CMK (cell line): ENCODE measurements at places on chromosomes 6 and 20.

DNA sequence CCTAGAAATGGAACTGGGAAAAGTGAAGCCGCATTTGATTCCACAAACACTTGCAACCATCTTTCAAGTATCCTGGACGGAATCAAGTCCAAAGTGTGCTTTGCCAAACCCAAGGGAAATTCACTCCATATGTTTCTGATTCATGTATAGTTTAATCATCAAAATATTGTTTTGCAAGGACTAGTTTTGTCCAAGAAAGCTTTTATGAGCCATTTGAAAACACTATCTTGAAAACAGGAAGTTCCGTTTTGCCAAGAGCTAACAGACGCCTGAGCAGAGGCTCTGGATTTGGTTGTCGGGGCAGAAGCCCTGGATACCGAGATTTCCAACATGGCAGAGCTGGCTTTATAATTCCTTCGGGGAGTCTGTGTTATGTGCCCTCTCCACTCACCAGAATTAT lies 251.1 kb downstream of the PHACTR1 start:
- no peak for DNase-seq

GRCh38 chr6:7730784-7731227 lies 4.9 kb downstream of the BMP6 start:
- no peak for DNase-seq

DNA sequence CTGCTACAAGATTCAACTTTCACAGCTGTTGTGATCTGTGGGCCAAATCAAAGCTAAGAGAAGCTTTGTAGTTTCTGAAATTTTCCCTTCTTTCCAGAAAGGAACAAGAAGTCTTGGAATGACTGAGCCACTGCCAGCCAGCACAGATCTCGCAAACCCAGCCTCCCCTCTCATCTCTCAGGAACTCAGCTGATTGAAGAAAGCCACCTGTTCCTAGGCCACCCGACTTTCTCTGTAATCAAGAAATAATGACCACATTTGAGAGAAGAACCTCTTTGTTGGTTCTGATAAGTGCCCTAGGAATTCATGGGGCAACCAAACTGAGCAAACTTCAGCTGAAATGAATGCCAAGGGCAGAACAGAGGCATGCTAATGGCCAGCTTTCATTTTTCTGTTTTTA lies 61.7 kb downstream of the HDGFL1 start:
- no peak for DNase-seq

GRCh38 chr6:143158113-143158581 lies 97.5 kb downstream of the AIG1 start:
- no peak for DNase-seq

- no peak for DNase-seq
Measured at GRCh38 chr6:35148167-35148741, 7.1 kb upstream of the TCP11 start.

GRCh38 chr20:24469116-24469893 lies at the start of gene SYNDIG1:
TSS of gene SYNDIG1 (plus strand) at chr20:24469629. CDS start at chr20:24543098, 73,469 bp downstream.
- no peak for DNase-seq
